ENCODE measurements at places on chromosomes 12 and 14.
A peak's percentile ranks its signal among the peaks of the same experiment; 100 is the strongest.

- no peak for DNase-seq
Measured at GRCh38 chr14:93937519-93937918, 10.4 kb downstream of the FAM181A start.

DNA sequence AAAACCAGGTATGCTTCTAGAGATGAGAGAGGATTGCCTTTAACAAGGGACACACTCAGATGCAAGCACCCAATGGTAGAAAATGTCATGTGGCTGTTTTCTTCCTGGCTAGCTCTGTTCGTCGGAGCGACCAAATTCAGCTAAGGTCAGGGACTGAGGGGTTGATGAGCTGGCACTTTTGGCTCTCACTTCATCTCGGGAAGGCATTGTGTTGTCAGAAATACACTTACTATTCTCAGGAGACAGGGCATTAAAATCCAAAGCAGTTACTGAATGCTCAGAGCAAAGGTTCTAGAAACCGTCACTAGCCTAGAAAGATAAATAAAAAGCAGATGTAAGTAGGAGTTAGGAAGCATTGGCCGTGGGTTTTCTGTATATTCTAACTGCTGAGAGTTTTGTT lies 275.7 kb upstream of the SSTR1 start:
- DNase-seq, result no peak

DNA sequence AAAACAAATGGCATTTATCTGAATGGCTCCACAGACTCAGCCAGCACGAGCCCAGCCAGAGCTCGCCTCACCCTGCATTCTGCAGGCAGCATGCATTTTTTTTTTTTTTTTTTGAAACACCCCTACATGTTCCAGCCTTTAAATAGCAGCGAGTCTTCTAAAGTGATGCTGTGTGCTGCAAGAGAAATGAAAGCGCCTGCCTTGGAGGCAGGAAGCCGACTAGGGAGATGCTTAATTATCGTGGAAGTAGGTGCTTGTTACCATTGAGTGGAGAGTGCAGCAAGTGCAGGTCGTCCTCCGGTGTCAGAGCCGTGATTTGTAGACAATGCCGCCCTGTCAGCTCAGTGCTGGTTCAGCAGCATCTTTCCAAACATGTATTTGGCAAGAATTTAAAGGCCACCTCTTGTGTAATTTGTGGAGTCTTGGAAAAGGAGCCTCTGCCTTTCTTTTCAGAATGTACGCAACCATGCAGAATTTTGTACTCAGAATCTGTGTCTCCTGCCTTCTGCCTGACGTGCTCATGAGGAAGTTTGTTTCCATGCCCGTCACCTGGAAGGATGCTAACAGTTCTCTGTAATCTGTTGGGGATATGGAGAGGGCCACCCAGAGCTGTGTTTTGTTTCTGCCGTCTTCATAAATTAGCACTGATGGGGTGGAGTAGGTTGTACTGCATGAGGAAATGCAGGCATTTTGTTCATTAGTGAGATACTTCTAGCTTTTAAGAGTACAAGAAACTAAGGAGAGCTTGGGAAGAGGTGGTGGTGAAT lies 345.9 kb upstream of the RGS6 start:
- DNase-seq, result peak; percentile 10

DNA sequence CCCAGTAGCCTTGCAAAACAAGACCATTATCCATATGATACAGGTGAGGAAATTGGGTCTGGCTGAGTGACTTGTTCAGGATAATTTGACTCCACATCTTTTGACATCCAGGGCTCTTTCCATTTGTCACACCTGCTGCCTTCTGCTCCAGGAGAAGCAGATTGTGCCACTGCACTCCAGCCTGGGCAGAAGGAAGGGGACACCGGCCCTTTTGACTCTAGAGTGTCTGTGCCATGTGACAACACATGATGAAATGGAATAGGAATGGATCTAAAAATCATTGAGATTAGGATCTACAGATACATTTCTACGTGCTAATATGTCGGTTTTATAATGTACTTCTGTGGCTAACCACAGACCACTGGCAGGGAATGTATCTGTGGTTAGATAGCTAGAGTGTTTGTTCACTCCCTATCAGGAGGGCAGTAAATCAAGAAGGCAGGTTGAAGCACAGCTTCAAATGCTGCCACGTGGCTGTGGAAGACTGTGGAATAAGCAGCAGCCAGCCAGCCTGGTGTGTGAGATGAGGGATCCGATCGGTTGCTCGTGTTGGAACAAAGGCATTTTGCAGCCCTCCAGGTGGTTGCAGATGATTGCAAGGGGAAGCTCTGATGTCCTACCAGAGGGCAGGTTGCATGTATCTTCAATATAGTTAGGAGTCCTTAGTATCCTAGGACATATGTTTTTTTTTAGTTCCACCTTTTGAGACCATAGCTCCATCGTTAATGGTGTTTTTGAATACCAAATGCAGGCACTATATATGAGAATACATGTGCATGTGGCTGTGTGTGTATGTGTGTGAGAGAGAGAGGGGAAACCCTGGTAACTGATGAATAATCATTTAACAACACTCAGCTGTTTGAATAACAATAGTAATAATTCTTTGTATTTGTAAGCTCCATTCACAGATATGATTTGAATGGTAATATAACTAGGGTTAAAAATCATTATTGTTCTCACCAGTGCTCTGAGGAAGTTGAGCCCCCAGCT lies 28.6 kb downstream of the EML1 start:
- DNase-seq, result peak; percentile 75

- no peak for DNase-seq
Measured at GRCh38 chr14:94144765-94145164, 15.4 kb upstream of the IFI27L2 start.
